ENCODE measurements at places on chromosomes 12 and 14.
A peak's percentile ranks its signal among the peaks of the same experiment; 100 is the strongest.

DNA sequence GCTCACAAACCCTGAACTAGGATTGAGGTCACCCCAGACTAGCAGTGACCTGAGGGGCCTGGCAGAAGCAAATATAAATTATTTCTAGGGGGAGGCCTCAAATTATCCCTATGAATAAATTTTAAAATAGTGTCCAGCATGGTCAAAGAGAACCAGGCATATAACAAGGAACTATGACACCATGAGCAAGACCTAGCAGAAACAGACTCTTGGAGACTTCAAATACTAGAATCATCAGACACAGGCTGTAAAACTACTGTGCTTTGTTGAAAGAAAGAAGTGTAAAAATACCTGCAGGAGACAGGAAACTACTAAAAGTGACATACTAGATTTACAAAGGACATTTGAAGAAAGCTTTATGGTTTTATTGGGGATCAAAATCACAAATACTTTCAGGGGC is 3.2 kb upstream of the BCL7A start:
- DNase-seq = no peak

GRCh38 chr14:70658899-70659298 is 17.2 kb downstream of the TTC9 start:
- peak; percentile 79 for DNase-seq

GRCh38 chr14:54881761-54882401 is 20.7 kb downstream of the GCH1 start:
- peak; percentile 72 for DNase-seq

DNA sequence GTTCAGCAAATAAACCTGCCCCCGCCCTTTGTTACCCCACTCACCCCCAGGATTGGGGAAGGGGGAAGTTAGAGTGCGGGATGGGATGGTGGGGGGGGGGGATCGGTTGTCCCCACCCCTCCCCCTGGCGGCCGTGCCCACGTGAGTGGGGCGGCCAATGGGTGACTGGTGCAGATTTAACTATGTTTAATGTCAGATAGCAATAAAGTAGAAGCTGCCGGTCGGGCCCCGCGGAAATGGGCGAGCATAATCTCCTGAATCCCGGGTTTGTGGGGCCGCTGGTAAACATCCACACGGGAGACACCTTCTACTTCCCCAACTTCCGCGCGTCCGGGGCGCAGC is at the start of gene HOXC12:
TSS of gene HOXC12 (plus strand) at position 210 of the 342 bp plus-strand sequence. CDS start at position 237, 27 bp downstream.
- DNase-seq = no peak

- DNase-seq = no peak
These were observed 40.5 kb downstream of the PARP11 start for GRCh38 chr12:3832738-3833137.

DNA sequence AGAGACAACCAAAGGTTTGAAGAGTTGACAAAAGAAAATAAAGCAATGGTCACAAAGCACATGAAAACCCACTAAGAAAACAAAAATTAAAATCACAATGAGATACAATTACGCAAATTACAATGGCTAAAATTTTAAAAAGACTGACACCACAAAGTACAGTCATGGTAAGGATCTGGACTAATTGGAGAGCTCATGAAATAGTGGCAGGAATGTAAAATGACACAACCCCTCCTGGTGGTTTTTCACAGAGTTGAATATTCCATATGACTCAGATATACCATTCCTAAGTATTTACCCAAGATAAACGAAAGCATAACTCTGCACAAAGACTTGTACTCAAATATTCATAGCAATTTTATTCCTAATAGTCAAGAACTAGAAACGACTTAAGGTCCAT is 65.9 kb downstream of the NOVA1 start:
- no peak for DNase-seq

DNA sequence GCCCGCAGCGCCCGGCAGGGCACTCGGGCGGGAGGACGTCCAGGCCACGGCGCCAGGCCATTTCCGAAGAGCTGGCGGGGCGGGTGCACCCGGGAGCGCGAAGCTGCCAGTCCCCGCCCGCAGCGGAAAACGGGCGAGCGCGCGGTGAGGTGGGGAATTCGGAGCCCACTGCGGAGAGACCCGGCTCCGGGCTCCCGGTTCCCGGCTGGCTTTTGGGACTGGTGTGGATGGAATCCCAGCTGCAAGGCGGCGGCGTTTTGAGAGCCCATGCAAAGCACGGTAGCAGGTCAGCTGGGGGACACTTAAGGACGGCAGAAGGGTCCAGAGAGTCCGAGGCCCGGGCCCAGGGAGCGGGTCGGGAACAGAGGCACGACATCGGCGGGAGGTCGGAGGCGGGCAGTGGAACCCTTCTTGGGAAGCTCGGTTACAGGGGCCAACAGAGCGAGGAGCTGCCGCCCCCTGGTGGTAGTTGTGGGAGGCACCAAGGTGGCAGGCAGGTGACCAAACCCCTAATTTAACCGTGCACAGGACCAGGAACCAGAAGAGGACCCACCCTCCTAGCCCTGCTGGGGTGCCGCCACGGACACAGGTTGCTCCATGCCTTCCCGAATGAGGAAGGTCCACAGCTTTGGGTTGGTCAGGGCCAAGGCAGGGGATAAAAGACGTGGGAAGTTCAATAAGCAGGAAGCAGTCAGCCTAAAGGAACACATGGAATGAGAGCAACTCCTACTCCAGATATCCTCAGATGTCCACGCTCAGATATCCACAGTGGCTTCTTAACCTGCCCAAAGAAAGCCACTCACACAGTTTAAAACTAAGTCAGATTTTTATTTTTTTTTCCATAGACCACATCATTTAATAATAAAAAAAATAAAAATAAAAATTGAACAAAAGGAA is 685 bp upstream of the CDH24 start:
- DNase-seq = peak; percentile 92

DNA sequence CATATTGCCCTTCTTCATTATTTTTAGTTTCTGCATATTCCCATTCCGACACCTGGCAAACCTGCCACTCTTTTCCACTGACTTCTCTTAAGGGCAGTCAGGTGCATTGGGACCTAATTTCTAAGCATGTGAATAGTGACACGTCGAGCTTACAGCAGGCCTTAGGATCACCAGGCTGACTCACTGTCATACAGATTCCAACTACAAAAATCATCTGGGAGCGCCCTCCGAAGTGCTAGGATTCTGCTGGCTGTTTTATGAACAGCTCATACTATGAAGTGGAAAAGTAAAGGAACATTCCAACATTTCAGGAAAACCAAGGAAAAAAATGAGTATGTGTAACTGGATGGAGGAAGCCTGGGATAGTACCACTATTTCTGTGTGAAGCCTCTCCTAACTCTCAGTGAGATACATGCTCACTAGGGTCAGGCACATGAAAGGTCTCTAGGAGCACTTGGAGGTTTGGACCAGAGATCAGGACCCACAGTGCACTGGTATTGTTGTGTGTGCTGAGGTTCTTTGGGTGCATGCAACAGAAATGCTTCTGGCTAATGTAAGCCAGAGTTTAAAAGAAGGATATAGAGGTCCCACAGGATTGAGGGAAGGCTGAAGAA is 257.4 kb downstream of the ZFP36L1 start:
- DNase-seq = no peak

GRCh38 chr14:77561881-77562280 is 54.6 kb downstream of the SPTLC2 start:
- no peak for DNase-seq

DNA sequence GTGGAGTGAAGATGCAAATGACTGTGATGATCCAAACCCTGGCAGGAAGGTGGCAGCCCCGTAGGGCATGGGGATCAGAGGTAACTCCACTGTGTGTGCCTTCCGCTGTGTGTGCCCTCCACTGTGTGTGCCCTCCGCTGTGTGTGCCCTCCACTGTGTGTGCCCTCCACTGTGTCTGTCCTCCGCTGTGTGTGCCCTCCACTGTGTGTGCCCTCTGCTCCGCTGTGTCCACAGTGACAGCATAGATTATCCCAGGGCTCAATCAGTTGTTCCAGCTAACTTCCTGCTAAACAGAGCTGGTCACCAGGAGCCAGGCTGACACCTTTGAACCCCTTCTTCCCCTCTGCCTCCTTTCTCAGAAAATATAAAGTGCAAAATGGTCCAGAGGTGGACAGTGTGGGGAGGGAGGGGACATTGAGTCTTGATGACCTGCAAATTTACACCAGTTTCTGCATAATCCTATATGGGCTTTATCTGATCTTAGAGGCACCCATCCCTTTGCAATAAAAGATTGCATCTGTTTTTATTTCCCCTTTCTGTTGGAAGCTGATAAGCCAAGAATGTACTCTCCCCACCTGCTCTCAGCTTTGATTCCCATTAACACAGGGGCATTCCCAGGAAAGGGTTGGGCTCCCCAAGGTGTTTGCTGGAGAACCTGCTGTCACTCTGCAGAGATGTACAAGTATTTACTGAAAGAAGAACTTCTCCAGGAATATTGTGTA is 21.6 kb upstream of the HNF1A start:
- peak; percentile 48 for DNase-seq

- no peak for DNase-seq
These were observed 125.7 kb downstream of the SCARB1 start for GRCh38 chr12:124737772-124738635.

GRCh38 chr14:68307790-68308168 is 485.1 kb downstream of the ZFP36L1 start:
- DNase-seq = no peak

GRCh38 chr12:51837286-51837685 is 11.2 kb downstream of the FIGNL2 start:
- no peak for DNase-seq

DNA sequence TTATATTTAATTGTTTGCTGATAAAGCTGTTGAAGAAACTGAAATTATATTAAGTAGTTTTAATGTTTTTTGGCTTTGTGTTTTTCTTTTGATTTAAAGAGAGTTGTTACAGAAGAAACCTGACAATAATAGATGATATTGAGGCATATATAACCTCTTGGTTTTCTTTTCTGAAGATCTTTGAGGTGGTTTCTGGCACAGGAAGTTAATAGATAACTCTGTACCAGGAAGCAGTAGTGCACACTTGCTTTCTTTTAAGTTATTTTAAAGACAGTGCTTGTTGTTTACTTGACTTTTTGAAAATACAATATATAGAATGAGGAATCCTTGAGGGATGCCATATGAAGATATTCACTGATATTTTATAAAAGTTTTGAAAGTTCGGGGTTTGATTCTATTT is 209.0 kb upstream of the FBXO33 start:
- no peak for DNase-seq

- DNase-seq = no peak
These were observed 158.6 kb upstream of the PARP11 start for GRCh38 chr12:4031703-4032291.

GRCh38 chr12:43079476-43079875 is 472.5 kb downstream of the ADAMTS20 start:
- no peak for DNase-seq

DNA sequence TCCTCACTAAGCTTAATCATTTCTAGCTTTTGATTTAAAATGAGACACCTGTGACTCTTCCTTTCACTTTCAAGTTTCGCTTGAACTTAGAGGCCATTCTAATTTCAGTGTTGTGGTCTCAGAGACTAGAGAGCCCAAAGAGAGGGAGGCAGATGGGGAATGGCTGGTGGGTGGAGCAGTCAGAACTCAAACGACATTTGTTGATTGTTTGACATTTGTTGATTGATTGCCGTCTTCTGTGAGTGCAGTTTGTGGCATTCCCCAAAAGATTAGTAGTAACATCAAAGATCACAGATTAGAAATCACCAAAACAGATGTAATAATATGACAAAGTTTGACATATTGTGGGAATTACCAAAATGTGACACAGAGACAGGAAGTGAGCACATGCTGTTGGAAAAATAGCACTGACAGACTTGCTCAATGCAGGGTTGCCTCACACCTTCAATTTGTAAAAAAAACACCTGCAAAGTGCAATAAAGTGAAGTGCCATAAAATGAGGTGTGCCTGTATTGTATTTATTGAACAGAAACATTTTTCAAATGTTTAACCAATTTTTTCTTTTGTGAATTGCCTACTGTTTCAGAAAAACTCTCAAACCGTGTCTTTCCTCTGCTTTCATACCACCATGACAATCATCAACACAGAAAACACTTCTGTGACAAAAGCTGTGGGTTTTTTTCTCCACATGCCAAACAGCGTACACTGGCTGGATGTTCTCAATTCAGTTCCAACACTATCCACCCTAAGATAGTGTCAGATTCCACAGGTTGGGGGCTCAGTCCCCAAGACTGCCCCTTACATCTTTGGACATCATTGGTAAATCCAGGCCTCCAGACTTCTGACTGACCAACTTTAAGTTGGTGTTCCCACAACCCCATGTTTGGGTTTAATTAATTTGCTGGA is 376.3 kb upstream of the RGS6 start:
- DNase-seq = no peak

GRCh38 chr14:94386085-94387031 is 2.0 kb downstream of the SERPINA1 start:
- no peak for DNase-seq

GRCh38 chr14:34023824-34024767 is 73.2 kb upstream of the EGLN3 start:
- no peak for DNase-seq

- DNase-seq = no peak
These were observed 192.3 kb downstream of the SYNE2 start for GRCh38 chr14:64045091-64045490.

- DNase-seq = no peak
These were observed 1.1 kb upstream of the PAPLN start for GRCh38 chr14:73236157-73236556.

GRCh38 chr14:103273145-103273744 is 60.8 kb upstream of the EIF5 start:
- peak; percentile 16 for DNase-seq

- no peak for DNase-seq
These were observed 7.8 kb downstream of the IRAK3 start for GRCh38 chr12:66196806-66197205.

- DNase-seq = peak; percentile 23
These were observed 2.6 kb downstream of the ELK3 start for GRCh38 chr12:96196781-96197180.

- no peak for DNase-seq
These were observed 24.9 kb downstream of the VPS37B start for GRCh38 chr12:122870867-122871664.

DNA sequence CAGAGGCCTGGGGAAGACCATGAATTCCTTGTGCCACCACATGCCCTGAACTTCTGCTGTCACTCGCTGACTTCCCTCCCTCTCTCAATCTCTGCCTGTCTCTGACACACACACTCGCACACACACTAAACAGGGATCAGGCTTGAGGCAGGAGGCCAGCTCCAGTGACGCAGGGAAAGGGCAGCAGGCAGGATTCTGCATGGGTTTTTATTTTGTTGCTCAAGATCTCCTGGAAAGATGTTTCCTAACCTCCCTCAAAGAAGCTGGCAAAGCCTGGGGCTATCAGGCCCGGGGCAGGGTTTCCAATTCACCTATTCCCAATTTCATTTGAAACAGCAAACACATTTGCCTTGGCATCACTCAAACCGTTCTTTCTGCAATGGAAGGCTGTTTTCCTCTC is 27.7 kb upstream of the PEX5 start:
- DNase-seq = no peak

- DNase-seq = peak; percentile 72
These were observed 41.0 kb downstream of the BDKRB1 start for GRCh38 chr14:96297000-96297399.

DNA sequence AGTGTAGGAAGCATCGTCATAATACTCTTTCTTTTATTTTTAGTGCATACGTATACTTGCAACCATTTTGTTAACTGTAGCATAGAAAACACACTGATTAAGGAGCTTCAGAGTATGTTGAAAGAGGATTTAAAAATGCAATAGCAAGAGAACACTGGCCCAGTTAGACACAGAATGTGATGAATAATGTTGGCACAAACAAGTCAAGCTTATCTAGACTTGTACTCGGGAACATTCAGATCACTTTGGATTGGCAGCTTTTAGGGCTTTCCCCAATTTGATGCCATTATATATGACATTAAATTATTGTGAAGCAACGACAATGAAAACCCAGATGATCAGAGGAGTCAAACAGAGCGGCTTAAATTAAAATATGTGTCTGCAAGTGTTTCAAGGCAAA is 468.1 kb downstream of the PRKD1 start:
- DNase-seq = no peak

GRCh38 chr14:73457041-73457923 is 1.1 kb downstream of the NUMB start:
- DNase-seq = peak; percentile 32

Data from hematopoietic multipotent progenitor cell treated with erythropoietin and hydrocortisone succinate and interleukin-3 and kit ligand, for 4 days (in vitro differentiated cells).